Esophagus squamous epithelium (tissue), 5 donors: ENCODE measurements at places on chromosomes 3 and 15.

DNA sequence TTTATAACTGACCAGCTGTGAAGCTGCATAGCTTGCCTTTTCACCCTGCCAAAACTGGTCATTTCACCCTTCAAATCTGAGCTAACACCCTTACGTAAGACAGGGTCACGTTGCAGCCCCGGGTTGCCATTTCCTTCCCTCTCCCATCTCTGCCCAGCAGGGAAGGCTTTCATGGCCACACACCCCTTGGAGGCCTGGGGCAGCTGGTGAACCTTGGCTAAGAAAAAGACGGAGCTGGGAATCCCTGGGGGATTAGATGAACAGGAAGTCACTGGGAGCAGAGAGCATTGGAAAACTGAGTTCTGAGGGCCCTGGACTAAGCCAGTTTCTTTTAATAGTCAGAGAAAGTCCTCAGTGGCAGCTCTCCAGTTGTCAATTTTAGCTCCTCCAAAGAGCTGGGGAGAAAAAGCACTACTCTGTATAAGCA lies 67.8 kb downstream of the TTC23 start:
- DNase-seq = no peak

DNA sequence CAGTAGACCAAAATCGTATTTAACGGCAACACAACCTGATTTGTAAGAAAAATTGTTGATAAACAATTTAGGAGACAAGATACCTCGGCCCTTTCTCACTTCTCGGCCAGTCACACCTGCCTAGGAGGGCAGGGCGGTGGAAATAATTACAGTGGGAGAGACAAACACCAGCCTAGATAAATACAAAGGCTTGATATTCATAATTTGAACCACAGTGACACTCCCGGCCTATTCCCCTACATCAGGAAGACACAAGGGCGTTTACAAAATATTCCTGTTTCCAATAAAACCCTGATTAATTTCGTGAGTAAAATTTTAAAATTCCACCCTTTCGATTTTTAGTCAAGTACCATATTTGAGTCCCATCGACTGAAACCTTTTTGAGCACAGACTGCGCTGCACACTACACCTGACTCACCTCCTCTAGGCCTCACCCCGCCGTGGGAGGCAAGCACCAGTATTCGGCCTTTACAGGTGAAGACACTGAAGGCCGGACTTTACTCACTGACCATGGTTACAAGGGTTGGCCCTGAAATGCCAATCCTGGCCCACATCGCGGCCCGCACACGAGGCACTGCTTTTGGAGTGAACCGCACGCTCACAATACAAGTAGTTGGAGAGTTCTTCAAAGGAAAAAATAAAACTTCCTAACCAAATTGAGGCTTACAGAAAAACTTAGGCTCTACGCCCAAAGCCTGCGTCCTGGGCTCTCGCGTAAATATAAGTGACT lies 794 bp downstream of the ARPP19 start:
- DNase-seq = no peak

- no peak for DNase-seq
These were observed 422.2 kb downstream of the TBC1D5 start for GRCh38 chr3:17320266-17320665.

DNA sequence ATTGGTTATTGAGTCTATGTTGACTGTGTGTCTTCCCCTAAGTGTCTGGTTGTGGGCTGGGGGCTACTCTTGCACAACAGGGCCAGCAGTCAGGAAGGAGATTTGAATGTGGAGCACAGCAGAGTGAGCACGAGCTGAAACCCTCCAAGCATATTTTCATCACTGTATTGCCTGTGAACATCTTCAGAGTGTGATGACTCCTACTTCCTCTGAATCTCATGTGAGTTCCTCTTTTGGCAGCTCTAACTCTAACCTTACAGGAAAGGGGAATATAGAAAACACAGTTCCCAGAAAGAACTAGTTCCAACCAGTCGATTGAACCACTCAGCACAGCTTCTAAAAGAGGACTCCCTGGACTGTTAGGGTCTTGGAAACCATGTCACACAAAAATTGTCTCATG lies 211.6 kb downstream of the RAP2B start:
- DNase-seq = no peak

DNA sequence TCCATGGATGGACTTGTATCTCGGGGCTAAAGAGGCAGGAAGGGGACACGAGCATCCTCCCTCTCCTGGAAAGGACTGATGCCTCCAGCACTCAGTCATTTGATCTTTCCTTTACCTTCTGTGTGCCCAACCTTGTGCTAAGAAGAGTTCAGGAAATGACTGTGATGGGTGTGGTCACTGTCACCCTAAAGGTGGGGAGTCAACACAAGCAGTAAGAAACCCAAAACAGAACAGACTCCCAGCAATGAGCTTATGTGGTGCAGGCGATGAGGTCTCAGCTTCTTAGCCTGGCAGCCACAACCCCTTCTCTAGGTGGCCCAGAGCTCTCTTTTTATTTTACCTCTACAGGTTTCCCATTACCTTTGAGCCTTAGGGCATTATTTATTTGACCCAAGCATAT lies 3.8 kb downstream of the MPI start:
- DNase-seq = no peak

GRCh38 chr3:32813180-32813579 lies 4.6 kb upstream of the TRIM71 start:
- no peak for DNase-seq

- DNase-seq = no peak
These were observed 2.3 kb downstream of the SUCNR1 start for GRCh38 chr3:151875759-151876158.

DNA sequence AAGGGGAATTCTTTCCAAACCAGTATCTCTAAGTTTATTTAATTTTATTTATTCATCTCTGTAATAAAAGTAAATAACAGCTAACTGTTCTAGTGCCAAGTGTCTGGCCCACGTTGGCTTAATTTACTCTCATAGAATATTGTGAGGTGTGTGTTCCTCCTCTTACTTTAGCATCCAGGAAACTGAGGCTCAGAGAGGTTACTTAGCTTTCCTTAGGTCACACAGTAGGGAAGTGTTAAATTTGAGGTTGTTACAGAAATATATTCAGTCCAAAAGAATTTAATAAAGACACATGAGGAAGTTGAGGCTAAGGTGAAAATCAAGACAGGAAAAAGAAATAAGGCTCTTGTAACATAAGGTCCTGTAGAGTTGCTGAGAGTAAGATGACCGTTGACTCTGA lies 84.4 kb upstream of the MRPS22 start:
- DNase-seq = no peak

GRCh38 chr3:25421747-25422146 lies 6.3 kb upstream of the RARB start:
- DNase-seq = no peak

- no peak for DNase-seq
These were observed 49.1 kb downstream of the PLS1 start for GRCh38 chr3:142645236-142645793.

DNA sequence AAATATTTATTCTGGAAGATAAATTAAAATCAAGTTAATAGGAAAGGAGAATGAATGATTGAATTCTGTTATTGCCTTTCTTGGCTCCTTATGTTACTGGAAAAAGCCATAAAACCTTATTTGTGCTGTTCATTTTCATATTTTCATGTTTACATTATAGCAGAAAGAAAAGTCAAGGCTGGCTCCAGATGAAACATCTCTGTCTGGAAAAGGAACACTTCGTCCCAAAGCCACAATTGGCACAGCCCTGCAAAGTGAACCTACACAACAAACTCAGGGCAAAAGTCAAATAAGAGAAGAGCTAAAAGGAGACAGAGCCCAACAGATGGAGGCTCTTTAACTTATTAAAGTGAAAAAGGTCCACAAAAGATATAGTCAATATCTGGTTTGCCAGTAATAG lies 73.4 kb downstream of the GTPBP8 start:
- DNase-seq = no peak

GRCh38 chr3:74041068-74041675 lies 416.4 kb upstream of the PDZRN3 start:
- no peak for DNase-seq

DNA sequence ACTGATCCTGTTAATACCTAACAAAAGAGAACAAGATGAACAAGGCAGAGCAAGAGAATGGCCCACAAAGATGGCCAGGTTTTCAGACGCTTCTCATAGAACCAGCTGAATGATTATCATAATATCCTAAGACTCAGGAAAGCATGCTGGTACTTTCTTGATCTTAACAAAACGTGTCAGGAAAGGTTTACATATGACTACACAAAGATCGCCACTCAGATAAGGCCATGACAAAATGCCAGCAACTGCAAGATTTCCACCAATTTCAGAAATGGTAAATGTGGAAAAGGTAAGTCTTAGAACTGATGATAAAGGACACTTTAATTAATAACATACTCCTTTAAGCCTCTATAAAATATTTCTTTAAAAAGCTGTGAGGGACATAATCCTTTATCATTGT lies 108.8 kb downstream of the DLG1 start:
- DNase-seq = no peak

GRCh38 chr3:127419182-127419581 lies 131.3 kb upstream of the PRR20G start:
- no peak for DNase-seq

DNA sequence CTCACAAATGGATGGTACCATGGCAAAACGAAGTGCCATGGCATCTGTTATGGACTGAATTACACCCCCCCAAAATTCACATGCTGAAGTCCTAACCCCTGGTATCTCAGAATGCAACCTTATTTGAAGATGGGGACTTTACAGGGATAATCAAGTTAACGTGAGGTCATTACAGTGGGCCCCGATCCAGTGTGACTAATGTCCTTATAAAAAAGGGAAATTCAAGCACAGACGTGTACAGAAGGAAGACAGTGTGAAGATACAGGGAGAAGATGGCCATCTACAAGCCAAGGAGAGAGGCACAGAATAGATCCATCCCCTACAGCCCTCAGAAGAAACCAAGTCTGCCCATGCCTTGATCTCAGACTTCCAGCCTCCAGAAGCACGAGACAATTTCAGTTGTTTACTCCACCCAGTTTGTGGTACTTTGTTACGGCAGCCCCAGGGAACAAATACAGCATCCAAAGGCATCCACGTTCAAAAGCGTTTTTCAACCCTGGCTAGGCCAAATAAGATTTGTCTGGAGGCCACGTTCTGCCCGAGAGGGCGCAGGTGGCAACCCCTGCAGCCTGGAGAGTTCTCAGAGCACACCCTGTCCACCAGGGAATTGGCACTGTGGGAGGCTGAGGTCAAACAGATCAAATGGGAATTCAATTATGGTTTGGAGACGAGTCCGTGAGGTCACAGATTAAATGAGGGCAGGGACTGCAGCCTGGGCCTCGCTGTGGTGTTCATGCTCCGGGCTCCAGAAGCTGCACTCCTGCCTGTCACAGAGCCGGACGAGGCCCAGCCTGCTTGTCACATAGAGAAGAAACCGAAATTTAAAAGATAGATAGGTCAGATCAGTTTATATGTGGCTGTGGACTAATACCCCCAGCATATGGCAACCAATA lies 494.8 kb downstream of the SHQ1 start:
- no peak for DNase-seq

DNA sequence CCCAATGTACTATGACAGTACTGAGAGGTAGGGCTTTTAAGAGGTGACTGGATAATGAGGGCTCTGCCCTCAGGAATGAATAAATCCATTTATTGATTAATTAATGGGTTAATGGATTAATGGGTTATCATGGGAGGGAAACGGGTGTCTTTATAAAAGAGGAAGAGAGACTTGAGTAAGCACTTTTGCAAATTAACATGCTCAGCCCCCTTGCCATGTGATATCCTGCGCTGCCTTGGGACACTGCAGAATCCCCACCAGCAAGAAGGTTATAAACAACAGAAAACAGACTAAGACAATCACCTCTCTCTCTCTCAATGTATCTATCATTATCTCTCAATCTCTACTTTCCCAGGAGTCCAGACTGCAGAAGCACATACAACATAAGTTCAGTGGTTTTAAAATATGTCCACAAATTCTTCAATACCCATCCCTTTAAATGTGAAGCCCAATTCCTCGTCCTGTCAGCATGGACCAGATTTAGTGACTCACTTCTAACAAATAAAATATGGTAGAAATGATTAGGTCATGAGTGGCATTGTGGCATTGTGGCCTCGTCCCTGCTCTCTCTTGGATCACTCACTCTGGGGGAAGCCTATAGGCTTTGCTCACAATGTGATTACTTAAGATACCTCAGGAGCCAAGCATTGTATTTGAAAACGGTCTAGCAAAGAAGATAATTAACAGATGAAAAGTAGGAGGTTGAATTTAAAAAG lies 40.0 kb upstream of the IL12A start:
- no peak for DNase-seq

DNA sequence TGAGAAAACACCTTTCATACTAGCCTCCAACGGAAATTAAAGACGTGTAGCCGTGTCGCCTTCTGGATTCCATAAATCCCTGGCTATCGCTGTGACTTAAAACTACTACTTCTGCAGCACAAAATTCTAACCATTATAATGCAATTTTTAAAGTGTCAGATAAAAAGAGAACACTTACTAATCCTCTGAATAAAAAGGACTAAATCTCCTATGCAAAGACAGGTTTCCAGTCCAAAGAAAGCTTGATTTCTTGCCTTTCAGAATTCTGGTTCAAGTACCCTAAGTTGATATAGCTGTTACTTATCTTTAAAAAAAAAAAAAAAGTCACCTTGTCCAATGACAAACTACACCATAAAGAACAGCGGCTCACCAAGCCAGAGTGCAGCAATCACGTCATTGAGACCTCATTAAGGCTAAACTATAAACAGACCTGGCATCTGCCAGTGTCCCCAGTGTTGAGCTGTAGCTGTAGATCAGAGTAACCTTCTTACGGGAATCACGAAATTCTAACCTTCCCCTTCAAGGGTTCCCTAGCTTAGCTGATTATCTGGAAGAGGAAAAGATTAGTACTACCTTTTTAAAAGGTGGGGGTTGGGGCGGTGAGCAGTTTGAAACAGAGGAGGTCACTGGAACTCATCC lies 2.2 kb downstream of the ABCC5 start:
- no peak for DNase-seq

- DNase-seq = no peak
These were observed 32.9 kb downstream of the MTHFS start for GRCh38 chr15:79863886-79864285.

DNA sequence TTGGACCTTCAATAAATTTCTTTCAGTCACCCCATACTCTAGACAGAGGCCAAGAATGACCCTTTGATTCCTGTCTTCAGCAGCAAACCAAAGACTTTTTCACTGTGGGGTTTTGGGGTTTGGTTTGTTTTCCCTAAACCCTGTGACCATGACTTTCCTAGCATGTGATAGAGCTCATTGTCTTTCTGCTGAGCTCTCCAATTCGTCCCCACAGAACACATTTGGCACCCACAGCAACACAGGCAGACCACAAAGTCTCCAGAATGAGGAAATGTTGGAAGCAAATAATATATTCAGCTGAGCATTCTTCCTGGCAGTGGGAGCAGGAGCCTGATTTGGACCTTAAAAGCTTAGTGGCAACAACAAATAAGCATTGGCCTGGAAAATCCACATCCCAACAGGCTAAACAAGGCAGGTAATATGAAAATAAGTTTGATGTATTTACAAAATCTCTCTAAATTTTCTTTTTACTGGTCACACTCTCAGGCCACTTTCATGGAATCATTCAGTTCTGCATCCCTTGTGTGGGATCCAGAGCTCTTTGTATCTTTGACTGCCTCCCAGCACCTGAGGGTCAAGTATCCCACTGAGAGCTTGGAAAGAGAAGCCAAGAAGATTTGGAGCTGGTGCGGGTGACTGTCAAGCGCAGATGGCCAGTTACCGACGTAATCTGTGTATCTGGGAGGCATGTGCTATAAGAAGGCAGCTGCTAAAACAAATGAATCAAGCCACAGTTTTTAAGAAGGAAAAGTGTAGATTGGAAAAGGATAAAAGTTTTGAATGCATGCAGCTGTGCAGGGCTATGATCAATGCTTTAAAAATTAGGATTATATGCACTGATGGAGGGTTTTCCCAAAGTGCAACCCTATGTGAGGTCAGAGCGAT lies 36.5 kb upstream of the CPB1 start:
- DNase-seq = no peak
